GF-D8 (cell line): ENCODE measurements at places on chromosomes 5 and 9.
A peak's percentile ranks its signal among the peaks of the same experiment; 100 is the strongest.

- DNase-seq: peak; percentile 9
These were observed 137.9 kb upstream of the TRIM32 start for GRCh38 chr9:116549061-116549664.

DNA sequence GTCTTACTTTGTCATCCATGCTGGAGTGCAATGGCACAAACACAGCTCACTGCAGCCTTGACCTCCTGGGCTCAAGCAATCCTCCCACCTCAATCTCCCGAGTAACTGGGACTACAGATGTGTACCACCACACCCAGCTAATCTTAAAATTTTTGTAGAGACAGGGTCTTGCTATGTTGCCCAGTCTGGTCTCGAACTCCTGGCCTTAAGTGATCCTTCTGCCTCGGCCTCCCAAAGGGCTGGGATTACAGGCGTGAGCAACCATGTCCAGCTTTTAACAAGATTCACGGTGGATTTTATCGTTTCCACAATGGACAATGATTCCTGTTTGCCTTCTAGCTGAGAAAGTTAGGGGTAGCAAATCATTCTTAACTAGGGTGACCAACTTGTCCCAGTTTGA, 165.9 kb downstream of the ZNF608 start:
- DNase-seq: no peak

- DNase-seq: no peak
These were observed 41.3 kb downstream of the PFDN1 start for GRCh38 chr5:140261403-140262171.

DNA sequence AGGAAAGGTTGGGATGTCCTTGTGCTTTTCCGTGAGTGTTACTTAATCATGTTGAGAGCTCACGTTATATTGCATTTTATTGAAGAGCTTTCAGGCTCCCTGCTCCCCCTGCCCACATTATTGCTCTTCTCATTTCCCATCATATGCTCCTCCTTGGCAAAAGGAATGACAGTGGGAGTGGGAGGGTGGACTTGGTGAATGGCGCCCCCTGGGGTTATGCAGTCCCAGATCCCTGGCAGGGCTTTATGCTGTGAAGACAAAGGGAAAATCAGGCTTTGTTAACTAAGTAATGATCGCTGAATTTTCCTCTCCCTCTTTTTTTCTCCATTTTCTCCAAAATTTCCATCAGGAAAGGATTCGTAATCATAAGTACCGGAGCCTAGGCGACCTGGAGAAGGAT, 166.6 kb downstream of the SMARCA2 start:
- no peak for DNase-seq

DNA sequence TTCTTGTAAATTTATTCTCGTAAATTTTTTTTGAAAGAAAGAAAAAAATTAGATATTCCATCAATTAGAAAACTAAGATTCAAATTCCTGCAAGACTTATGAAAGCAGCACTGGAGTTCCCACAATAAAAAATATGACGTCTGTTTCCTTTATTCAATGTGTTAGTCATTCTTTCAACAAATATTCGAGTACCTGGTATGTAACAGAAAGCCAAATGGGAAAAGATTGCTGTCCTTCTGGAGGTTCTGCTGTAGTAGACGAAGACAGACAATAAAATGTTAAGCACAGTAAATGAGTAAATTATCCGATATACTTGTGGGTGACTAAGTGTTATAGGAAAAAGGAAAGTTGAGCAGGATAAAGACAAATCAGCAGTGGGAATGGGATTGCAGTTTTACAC, 92.2 kb downstream of the ADAMTSL1 start:
- no peak for DNase-seq

DNA sequence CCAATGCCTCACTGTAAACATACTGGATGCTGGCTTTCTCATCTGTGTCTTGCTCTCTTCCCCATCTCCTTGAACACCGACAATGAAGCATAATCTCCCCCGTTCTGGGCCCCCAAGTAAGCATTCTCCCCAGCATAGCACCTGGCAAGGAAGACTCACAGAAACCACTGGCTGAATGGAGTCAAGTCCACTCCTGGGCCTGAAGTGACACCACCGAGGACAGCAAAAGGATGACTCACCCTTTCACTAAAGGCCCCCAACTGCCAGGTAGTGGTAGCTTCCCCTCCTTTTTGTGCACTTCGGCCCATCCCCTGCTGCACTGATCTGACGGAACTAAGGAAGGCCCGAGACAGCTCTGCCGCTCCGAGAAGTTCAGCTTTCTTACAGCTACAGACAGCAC, 9.4 kb downstream of the VDAC1 start:
- DNase-seq: no peak

DNA sequence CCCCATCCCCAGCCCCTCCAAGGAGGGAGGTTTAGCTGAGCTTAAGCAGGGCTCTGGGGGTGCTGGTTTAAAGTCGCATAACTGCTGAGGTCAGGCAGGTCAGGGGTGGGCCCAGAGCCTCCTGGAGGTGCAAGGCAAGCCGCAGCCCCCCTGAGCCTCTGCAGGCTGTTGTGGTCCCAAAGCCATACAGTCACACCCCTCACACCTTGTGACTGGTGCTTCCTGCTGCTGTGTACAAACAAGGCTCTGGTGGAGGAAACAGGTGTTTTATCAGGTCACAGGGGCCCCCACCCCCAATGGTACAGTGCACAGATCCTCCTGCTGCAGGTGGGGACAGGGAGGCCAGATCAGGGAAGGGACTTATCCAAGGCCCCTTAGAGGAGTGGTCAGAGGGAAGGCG, 8.0 kb downstream of the TCF7 start:
- DNase-seq: no peak

- peak; percentile 67 for DNase-seq
These were observed 49.9 kb downstream of the ZFAND5 start for GRCh38 chr9:72315089-72315509.

- DNase-seq: no peak
These were observed 68.6 kb downstream of the ERMP1 start for GRCh38 chr9:5764130-5764868.

GRCh38 chr5:149439899-149440542, 60.9 kb upstream of the IL17B start:
- DNase-seq: no peak

DNA sequence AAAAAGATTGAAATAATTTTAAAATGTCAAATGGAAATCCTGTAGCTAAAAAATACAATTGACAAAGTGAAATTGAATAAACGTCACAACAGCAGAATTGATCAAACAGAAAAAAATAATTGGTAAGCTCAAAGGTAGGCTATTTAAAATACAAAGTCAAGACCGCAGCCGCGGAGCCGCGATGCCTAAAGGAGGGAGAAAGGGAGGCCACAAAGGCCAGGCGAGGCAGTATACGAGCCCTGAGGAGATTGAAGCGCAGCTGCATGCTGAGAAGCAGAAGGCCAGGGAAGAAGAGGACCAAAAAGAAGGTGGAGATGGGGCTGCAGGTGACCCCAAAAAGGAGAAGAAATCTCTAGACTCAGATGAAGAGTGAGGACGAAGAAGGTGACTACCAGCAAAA, 1068.5 kb upstream of the COX7C start:
- no peak for DNase-seq
